ENCODE measurements at places on chromosomes 11 and 22. TPM values are rescaled to one million over a fixed set of nuclear protein-coding genes. Genes with fewer than 3 reads are reported as not detected.

Gene NRXN2
- 22.7 TPM for total RNA-seq

Gene DEPDC5
- total RNA-seq = 7.3 TPM

Gene C11orf86
- total RNA-seq = not detected

Gene IMMP1L
- total RNA-seq = 18.6 TPM

Gene KLHL35
- not detected for total RNA-seq

Gene ARHGAP20
- not detected for total RNA-seq

Gene TPBGL
- total RNA-seq = not detected

Gene SPI1
- total RNA-seq = not detected

Gene HPX
- not detected for total RNA-seq

Gene CATSPERZ
- not detected for total RNA-seq

Gene PRODH
- 7.0 TPM for total RNA-seq

Gene P2RX6
- 8.6 TPM for total RNA-seq

Gene C11orf68
- 36.3 TPM for total RNA-seq

Gene ALDH3B1
- total RNA-seq = 85.5 TPM

Gene LIPT2
- 5.0 TPM for total RNA-seq

Gene ARRB1
- 34.9 TPM for total RNA-seq

Gene BMAL1
- 7.1 TPM for total RNA-seq

Gene WT1
- not detected for total RNA-seq

Gene LRP5
- 13.5 TPM for total RNA-seq

Gene TMEM151A
- not detected for total RNA-seq

Gene OR51E2
- total RNA-seq = not detected

Gene OR51B4
- not detected for total RNA-seq

Gene TSKU
- 48.6 TPM for total RNA-seq

Gene OTOG
- total RNA-seq = not detected

Gene KCNJ1
- 0.10 TPM for total RNA-seq

Gene NUP160
- 23.2 TPM for total RNA-seq

Gene CDC45
- 54.6 TPM for total RNA-seq

Gene SCO2
- total RNA-seq = not detected

Gene MUC6
- total RNA-seq = not detected

Gene PNPLA5
- not detected for total RNA-seq

Gene MYOD1
- total RNA-seq = not detected

Gene CTSW
- not detected for total RNA-seq

Gene KMT5B
- 2.2 TPM for total RNA-seq

Gene HEPACAM
- not detected for total RNA-seq

Gene SYCE3
- not detected for total RNA-seq

Gene GLB1L3
- total RNA-seq = not detected

Gene BRSK2
- total RNA-seq = 2.4 TPM

Data from Caki2 (cell line).